PC-3 (cell line): ENCODE measurements at places on chromosomes 13 and 19. TPM values are rescaled to one million over a fixed set of nuclear protein-coding genes. Genes with fewer than 3 reads are reported as not detected.

DNA sequence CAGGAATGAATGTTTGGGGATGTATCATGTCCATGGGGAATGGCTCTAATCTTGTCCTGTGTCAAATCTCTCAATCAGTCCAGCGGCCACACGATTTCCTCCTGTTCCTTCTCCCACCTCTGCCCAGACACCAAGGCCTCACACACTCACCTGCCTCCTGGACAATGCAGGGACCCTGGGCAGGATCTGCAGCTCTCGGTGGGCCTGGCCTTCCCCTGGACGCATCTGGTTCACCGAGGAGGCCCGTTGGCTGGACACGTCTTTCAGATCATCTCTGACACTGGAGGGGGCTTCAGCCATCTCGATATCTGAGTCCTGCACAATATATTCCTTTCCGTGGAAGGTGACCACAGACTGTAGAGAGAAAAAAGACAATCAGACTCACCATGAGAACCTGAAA, 21.4 kb downstream of the ZSCAN5C start:
- DNase-seq, result no peak

Gene TRPC4
- total RNA-seq, result 0.22 TPM in 1 of 2 replicates, not detected in the other

Gene ZNF134
- total RNA-seq, result 22.2 and 22.3 TPM in 2 replicates

Gene IFNL1
- not detected in 2 replicates for total RNA-seq

Gene SLC1A6
- 4.4 and 9.6 TPM in 2 replicates for total RNA-seq

GRCh38 chr13:36531746-36532486, 99.6 kb downstream of the CCNA1 start:
- peak; percentile 62 for DNase-seq

- no peak for DNase-seq
Observed at GRCh38 chr19:40827386-40828247, 22.6 kb downstream of the CYP2A6 start.

Gene UHRF1
- total RNA-seq, result 163 and 207 TPM in 2 replicates
